ENCODE measurements at places on chromosomes 2 and 18.

DNA sequence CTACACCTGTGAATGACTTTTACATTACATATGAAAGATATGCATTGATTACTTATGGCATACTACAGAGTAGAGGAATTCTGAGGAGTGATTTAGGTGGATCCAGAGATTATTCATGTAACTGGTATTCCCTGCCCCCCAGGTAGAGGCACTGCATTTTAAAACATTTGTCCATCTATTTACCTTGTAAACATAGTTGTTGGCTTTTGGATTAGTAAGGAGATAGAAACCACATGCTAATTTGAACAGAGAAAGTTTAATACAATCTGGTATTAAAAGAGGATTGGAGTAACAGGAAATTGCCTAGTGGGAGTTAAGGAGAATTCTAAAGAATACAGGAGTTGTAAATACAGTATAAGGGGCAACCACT, 15.9 kb downstream of the GALNT3 start:
- DNase-seq: no peak

DNA sequence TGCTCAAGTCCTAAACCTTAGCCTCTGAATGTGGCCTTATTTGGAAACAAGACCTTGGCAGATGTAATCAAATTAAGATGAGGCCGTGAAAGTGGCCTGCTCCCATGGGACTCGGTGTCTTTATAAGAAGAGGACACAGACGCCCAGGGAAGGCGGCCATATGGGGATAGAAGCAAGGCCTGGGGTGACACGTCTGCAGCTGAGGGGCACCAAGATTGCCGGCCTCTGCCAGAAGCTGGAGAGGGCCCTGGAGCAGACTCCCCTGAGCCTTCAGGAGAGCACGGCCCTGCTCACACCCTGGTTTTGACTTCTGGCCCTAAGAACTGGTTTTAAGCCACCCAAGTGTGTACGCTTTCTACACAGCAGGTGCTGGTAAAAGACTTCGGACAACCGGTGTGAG, 29.2 kb upstream of the SALL3 start:
- DNase-seq: no peak

GRCh38 chr2:105380432-105381100, 18.3 kb downstream of the FHL2 start:
- no peak for DNase-seq

DNA sequence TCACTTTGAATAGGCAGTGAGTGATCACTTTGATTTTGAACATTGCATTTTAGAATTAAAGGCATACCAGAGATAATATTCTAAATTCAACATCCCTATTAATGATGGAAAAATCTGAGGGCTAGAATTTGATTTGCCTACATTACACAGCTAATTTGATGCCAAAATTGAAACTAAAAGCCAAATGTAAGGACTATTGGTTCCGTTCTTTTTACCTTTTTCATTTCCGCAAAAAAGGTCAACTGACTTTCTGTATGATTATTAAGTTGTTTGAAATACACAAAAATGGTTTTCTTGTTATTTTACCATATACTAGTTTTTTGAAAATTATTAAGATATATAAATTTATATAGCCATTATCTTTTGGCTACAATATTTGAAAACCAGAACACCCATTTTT, 117.5 kb downstream of the SCN3A start:
- no peak for DNase-seq

DNA sequence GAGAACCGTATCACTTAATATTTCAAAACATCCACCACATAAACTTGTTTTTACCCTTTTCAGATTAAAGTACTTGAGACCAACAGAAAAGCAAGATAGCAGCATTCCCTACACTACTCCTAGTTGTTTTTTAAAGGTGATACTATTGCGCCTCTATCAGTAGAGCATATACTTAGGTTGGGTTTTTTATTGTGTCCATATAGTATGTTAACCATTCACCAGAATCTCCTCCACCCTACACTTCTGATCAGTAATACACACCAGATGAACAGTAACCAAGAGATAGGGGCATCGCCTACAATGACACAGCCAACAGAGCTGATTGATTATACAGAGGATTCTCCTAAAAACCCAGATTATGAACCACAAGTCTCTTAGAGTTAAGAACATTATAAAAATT, 70.1 kb upstream of the ZNF385B start:
- DNase-seq: no peak

- DNase-seq: no peak
Observed at GRCh38 chr2:181780047-181780651, 99.8 kb upstream of the NEUROD1 start.

DNA sequence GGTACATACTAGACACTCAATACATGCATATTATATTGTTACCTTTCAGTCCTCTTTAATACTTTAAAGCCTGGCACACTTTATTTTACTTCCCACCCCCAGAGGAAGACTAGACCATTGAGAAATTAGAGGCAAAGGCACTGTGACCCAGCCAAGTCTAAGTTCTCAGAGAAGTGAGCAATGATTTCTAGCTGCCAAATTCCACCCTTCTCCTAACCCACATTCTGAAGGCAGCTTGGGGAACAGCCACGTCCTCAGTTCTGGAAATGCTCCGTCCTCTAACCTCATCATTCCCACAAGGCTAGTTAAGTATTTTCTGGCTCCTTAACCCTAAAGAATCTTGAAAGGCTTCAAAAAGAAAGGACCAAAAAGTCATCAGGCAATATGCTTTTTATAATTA, 86.6 kb downstream of the COL5A2 start:
- no peak for DNase-seq

DNA sequence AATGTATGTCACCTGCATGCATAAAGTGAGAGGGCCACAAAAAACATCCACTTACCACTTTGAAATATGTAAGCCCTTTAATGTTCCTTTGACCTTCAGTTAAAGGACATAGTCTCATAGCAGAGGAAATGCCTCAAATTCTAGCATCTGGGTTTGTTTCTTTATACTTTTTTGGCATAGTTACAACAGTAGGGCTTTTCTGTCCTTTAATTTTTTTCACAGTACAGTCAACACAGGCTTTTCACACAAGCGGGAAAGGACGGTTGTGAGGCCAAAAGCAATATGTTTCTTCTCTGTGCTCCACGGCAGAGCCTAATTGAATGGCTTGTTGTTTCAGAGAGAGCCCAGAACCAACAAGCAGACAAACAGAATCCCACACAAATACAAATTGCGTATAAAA, 57.6 kb downstream of the CRIM1 start:
- DNase-seq: no peak

GRCh38 chr2:122193622-122194021, 438.2 kb downstream of the TSN start:
- no peak for DNase-seq

DNA sequence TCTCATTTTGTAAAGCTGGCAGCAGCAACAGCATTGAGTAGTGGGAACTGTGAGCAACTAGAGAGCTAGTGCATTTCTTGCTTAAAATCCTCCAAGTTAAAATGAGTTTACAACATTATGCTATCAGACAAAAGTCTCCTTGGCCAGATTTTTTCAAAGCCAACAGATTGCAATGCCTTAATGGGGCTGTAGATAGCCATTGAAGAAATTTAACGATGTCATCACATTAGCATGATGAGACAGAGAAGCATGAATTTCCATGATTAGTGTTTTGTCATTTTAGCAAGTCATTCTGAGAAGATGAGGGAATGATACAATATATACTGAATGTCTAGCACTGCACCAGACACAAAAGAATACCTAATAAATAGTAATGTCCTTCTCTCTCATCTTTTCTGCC, 307.5 kb upstream of the REG3G start:
- no peak for DNase-seq

- DNase-seq: no peak
Observed at GRCh38 chr2:191626497-191627151, 51.3 kb upstream of the NABP1 start.

GRCh38 chr18:59311631-59312030, 6.8 kb downstream of the CPLX4 start:
- no peak for DNase-seq

DNA sequence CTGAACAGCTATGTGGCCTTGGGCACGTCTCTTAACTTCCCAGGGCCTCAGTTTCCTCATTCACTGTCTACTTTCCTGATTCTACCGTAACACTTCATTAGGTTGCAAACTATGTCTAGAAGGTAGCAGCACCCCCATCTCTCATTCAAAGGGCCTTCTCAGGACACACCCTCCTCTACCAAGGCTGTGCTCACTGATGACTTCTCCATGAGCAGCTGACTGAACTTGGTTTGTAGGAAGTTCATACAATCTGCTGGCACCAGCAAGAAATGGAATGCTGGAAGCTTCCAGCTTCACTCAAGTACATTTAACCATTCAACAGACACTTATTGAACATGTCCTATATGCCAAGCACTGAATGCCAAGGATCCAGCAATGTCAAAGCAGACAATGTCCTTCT, 250.8 kb upstream of the CTAGE1 start:
- no peak for DNase-seq

DNA sequence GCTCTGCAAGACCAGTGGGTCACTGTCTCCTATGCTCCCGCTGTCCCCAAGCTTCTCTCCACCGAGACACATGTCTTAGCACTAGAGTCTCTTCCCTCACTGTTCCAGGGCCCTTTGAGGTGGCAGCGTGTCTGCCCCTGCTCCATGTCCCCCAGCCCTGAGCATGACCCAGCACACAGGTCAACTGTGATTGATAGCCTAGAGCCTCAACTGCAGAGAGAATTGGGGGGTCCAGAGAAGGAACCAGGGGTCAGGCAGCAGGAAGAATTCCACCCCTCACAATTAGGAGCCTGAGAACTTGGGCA, 54.6 kb upstream of the ODC1 start:
- DNase-seq: no peak

DNA sequence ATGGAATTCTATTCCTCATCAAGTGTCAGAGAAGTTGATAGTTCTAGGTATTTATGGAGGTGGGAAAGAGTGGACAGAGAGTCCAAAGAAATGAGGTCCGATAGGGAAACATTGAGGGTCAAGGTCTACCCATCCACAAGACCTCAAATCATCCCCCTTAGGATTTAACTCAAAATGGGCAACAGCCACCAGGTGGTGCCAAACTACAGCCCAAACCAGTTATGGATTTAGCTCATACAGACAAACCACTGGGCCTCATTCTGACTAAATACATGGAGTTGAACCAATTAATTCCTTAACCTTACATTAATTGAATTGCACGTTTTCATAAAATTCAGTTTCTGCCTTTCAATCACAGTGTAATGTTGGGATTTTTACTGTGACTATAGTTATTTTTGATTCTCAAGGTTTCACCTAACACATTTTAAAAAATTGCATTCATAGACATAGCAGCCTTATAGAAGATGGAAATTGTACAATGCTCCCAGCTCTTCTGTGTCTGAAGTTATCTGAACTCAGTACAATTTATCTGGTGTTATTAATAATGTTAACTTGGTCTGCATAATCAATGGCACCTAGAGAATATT, 98.2 kb upstream of the HNMT start:
- peak; percentile 22 for DNase-seq

DNA sequence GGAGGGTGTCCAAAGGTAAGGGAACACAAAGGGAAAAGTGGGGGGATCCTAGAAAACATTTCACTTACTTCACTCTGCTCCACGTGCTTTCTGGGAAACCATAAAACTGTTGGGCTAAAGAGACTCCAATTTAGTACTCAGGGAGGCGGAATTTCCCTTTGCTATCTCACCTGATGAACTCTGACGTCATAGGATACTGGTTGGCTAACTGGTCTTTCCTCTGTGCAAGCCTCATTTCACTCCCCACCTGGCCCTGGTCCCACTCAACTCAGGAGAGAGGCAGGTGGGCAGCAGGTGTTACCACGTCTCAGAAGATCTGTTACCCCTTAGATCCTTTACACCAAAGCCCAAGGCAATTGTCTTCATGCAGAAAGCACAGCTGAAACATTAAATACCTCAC, 51.8 kb upstream of the PMAIP1 start:
- no peak for DNase-seq

DNA sequence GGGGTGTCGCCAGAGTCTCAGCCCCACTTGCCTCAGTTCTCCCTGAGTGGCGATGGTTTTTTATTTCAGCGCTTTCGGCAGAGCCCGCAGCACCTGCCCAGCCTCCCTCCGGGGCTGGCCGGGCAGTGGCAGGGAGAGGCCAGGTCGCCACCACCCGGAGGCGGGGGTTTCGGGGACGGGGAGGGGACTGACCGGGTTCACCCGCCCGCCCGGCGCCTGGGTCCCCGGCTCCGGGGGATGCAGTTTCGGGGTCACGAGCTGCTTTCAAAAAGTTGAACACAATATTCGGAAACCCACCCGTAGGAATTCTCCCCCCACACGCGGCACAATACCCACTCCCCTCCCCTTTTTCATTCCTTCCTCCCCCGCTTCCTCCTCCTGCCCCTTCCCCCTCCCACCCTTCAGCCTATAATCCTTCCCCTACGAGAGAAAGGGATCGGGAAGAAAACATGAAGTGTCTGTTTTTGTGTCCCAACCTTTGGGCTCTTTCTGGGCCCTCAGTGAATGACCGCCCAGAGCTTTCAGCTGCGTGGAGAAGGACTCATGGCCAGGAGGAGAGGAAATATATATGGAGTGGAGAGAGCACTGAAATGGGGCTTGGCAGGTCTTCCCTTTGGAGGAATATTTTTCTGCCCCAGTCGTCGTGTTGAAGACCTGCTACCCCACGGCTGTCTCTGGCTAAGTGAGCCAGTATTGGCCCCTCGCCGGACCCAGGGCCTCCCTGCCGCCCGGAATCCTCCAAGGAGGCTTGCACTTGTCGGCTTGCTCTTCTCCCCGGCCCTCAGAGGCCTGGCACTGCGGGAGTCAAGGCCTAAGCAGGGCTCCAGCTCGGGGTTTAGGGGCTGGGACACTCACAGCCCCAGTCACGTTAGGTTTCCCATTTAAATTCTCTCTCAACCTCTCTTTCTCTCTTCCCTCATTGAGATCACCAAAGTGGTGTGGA, 2.1 kb upstream of the SIX3 start:
- DNase-seq: no peak

GRCh38 chr18:68769461-68769860, 28.4 kb upstream of the CCDC102B start:
- DNase-seq: no peak

DNA sequence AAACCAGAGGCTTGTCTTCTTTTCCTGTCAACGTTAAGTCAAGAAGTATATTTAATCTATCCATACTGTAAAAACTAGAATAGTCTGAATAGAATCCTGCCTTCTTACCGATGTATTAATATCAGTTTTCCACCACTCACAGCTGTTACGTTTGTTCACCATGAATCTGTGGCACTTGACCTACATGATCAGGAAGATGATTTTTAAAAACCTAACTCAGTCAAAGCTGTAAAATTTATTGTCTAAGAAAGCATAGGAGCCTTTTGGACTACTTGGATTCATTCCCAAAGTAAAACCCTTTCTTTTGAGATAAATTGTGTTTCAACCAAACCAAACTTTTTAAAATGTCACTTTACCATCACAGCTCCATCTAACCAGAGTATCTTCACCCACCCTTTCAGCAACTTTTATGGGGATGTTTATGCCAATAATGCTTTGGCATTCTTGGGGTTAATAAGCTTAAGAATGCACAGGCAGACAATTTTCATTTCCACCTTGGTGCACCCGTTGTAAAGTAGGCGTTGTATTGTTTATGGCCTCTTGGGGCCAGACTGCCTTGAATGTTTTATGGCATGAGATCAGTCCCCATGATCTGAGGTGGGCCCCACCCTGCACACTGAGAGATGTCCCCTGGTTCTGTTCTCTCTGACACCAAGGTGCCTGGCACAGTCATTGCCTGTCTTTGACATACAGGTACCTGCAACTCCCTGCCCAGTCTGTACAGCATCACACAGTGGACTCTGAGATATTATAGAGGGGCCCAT, 176.2 kb upstream of the EPAS1 start:
- DNase-seq: no peak

Data from CD4-positive, alpha-beta memory T cell (primary cell).